ENCODE measurements at places on chromosomes 6 and 20.

DNA sequence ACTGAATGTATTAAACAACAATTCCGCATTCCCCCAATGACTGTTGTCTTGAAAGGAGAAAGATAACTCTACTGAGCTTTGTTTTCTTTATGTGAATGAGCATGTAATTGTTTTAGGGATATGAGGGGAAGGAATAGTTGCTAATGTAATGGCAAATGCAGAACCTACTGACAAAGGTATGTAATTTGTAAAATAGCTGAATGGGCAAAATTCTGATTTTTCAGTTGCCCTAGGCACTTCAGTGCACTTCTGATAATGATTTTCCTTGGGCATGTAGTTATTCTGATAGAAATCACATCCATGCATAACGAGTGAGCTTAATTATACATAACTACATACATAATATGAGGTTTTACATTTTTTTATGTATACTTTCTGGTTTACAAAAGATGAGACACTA is 53.4 kb upstream of the FOXO3 start:
- no peaks in the 10 kb centered on the region for H3K27me3 ChIP-seq
- no peak overlapping the region for H3K27ac ChIP-seq
- H3K4me3 ChIP-seq = no peak overlapping the region
- no peaks in the 10 kb centered on the region for H3K4me1 ChIP-seq
- H3K36me3 ChIP-seq = peaks cover 8% of the 10 kb centered on the region

GRCh38 chr6:146770965-146771735 is 172.4 kb downstream of the ADGB start:
- H3K4me1 ChIP-seq = peaks cover 4% of the 10 kb centered on the region
- H3K27ac ChIP-seq = peak overlapping the region; percentile 75
- H3K27me3 ChIP-seq = no peaks in the 10 kb centered on the region

DNA sequence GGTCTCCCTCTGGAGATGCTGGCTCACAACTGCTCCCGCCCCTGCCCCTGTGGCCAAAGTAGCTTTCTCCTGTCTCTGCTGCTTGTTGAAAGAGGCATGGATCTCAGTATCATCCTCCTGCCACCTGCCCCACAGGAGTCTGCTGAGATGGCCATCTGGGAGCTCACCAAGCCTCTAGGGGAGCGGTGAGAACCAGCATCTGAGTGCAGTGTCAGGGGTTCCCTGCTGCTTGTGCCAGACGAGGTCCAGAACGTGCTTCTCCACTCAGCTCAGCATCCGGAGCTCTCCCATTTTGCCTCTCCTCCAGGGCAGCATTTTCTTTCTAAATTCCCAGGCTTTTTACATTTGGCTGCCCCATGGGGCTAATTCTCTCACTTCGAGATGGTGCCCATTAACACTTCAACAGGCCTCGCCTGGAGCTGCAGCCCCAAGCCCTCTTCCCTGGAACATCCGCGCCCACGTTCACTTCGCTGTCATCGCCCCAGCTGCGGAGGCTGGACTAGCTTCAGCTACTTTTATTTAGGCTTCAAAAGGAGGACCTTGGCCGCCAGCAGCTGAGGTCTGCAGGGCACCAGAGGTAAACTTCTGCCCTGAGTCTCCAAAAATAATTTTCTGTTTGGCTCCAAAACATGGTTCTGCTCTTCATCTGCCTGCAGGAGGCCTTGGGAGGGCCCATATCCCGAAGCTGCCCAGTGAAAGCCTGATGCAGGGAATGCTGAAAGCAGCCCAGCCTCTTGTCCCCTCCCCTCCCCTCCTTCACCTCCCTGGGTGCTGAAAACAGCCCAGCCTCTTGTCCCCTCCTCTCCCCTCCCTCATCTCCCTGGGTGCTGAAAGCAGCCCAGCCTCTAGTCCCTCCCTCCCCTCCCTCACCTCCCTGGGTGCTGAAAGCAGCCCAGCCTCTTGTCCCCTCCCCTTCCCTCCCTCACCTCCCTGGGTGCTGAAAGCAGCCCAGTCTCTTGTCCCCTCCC is 25.2 kb upstream of the MLN start:
- H3K27me3 ChIP-seq = peaks cover 68% of the 10 kb centered on the region
- H3K4me1 ChIP-seq = peaks cover 14% of the 10 kb centered on the region
- H3K4me3 ChIP-seq = no peak overlapping the region
- no peaks in the 10 kb centered on the region for H3K36me3 ChIP-seq
- DNase-seq = no peak

DNA sequence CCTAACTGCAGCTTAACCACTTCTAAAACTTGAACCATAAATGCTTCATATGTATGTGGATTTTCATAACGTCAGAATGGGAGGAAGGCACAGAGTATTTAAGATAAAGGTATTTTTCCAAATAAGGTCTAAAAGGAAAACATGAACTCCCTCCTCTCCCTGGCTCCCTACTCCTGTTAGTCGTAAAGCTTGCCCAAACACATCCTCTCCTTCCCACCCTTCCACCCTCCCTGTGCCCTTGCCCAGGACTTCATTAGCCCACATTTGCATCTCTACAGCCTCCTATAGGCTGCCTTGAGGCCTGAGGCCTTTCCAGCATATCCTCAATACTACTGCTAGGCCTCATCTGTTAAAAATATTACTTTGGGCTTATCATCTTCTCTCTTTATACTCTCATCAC is 17.1 kb upstream of the SMIM13 start:
- no peaks in the 10 kb centered on the region for H3K36me3 ChIP-seq
- H3K27ac ChIP-seq = no peak overlapping the region
- DNase-seq = no peak
- H3K4me3 ChIP-seq = no peak overlapping the region
- H3K4me1 ChIP-seq = no peaks in the 10 kb centered on the region

DNA sequence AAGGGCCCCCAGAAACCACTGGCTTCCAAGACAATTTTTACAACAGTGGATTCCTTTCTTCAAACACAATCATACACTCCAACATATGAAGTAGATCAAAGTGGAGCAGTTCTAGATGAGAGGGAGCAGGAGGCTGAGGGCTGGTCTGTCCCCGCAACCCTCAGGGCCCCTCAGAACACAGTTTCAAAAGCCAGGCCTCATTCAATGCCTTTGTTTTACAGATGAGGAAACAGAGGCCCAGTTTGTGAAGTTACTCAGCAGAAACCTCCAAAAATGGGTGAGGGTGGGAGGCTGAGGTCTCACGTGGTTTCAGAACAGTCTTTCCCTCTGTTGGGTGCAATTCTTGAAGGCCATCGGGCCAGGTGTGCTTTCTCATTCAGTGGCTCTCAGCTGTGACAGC is 134.9 kb downstream of the SCML4 start:
- H3K27me3 ChIP-seq = no peaks in the 10 kb centered on the region
- H3K36me3 ChIP-seq = no peaks in the 10 kb centered on the region
- H3K27ac ChIP-seq = no peak overlapping the region

DNA sequence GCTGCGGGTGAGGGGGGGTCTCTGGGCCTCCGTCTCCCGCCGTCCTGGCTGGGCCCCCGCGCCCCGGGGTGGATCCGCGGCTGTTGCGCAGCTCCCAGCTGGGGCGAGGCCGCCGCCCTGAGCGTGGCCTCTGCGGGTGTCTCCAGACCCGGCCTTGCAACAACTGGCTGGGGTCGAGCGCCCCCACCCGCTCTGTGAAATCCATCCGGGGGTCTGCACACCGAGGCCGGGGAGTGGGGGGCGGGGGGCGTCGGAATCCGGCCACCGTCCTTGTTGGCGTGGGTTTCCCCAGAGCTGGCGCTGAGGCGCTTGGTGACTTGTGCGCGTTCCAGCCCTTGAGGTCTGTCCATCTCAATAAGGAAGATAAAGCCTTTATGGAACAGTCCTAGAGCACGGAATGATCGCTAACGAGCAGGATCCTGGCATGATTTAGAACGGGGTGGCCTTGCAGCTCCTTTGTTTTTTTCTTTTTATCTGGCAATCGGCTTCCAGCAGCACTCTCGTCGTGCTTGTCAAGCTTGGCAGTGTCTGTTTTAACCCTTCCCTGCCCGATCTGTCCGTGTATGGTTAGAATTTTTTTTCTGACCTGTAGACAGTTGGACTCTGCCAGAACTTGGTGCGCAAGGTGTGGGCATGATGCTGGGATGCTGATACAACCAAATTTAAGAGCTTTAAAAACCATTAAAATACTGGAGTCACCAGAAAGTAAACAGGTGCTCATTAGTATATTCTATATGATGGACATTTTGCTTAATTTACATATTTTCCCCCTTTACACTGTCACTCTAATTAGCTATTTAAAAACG is 675 bp downstream of the DSTN start:
- no peaks in the 10 kb centered on the region for H3K27me3 ChIP-seq
- H3K4me3 ChIP-seq = peak overlapping the region; percentile 90
- peaks cover 75% of the 10 kb centered on the region for H3K4me1 ChIP-seq
- peak overlapping the region; percentile 98 for H3K27ac ChIP-seq
- peak; percentile 37 for DNase-seq

- H3K27me3 ChIP-seq = peaks cover 67% of the 10 kb centered on the region
- no peak overlapping the region for H3K4me3 ChIP-seq
- peaks cover 8% of the 10 kb centered on the region for H3K4me1 ChIP-seq
- DNase-seq = no peak
- no peak overlapping the region for H3K27ac ChIP-seq
- H3K36me3 ChIP-seq = no peaks in the 10 kb centered on the region
Observed at GRCh38 chr20:63322933-63323273, 29.9 kb downstream of the COL20A1 start.

Measured in left ventricle myocardium inferior (tissue), 1 donor.